Breast epithelium (tissue), 4 donors: ENCODE measurements at places on chromosomes 13 and 19. TPM values are rescaled to one million over a fixed set of nuclear protein-coding genes. Genes with fewer than 3 reads are reported as not detected.
A peak's percentile ranks its signal among the peaks of the same experiment; 100 is the strongest.

GRCh38 chr13:102141625-102142472 lies 260.0 kb downstream of the FGF14 start:
- DNase-seq = no peak

Gene PLA2G4C
- total RNA-seq = 2.6 TPM

- DNase-seq = no peak
Observed at GRCh38 chr13:102195566-102196462, 206.0 kb downstream of the FGF14 start.

Gene COMP
- 1.0 TPM for total RNA-seq

- DNase-seq = no peak
Observed at GRCh38 chr19:54026656-54027055, 35.2 kb downstream of the CACNG6 start.

Gene MATK
- 5.2 TPM for total RNA-seq

Gene ZNF569
- 6.9 TPM for total RNA-seq

Gene TTYH1
- 0.48 TPM for total RNA-seq

DNA sequence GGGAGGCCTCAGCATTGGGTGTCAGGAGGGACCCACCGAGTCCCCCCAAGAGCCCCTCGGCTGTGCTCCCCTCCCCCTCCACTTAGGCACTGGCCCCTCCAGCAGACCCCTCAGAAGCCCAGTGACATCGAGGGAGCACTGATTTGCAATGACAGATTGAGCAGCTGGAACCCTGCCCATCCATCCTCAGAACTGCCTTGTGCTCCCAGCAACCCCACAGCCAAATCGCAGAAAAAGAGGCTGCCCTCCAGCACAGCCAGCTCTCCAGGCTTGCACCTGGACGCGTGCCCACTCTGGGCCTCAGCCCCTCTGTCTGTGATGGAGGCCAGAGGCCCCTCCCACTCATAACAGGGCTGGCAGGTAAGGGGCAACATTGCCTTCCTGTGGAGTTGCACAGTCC lies 123.2 kb upstream of the VSTM2B start:
- no peak for DNase-seq

GRCh38 chr13:87093399-87093798 lies 577.8 kb upstream of the SLITRK5 start:
- DNase-seq = no peak

DNA sequence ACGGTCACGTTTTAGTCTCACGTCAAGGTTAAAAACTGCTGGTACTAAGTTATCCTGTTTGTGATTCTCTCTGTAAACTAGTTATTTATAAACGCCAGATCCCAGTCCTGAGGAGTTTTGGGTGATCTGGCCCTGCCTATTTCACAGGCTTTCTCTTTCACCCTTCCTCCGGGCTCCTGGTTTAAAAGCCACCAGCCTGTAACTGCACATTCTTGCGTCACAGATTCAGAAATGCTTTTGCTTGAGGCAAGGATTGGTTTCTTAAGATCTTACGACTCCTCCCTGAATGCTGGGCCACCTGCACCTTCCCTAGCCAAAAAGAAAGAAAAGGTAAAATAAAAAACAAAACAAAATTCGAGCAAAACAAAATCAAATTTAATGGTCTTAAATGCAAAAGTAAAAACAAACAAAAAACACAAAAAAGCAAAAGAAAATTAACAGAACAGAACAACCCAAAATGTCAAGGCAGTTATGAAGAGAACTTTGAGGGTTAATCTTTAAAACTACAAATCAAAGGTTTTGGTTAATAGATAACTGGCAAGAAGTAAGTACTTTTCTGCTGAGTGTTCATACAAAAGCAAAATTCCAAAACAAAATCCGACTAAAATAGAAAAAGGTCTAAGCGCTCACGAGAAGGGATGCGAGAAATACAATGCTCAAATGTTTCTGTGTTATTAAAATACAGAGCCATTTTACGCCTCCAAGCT lies 18.6 kb upstream of the TIMM44 start:
- no peak for DNase-seq

Gene FFAR2
- total RNA-seq = not detected

Gene LILRB3
- 11.5 TPM for total RNA-seq

Gene APOC4
- not detected for total RNA-seq

GRCh38 chr13:105960326-105960725 lies 575.1 kb downstream of the EFNB2 start:
- no peak for DNase-seq

Gene ZNF132
- 3.5 TPM for total RNA-seq

DNA sequence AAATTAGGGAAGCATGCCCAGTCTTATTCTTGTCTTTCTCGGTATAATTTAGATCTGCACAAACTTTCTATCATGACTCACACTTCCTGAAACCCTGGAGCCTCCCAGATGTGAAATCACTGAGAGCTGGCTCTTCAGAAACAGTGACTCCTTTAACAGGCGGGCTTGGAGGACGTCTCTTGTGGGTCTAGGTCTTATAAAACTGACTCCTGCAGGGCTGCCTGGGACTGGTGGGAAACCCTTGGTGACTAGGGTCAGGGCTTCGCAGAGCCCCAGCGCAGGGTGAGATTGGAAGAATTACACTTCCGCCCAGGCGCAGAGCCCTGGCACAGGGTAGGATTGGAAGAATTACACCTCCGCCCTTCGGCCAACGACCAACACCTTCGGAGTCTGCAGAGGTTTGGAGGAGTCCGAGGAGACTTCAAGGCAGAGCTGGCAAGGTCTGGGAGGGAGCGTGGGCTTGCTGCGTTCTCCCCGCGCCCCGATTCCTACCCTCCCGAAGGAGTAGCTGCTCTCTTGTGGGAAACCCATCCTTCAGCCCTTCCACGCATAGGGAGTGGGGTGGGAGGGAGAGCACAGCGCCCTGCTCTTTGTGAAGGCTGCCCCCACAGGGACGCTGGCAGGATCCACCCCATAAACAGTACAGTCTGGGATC lies 43.4 kb upstream of the MAP3K10 start:
- no peak for DNase-seq

GRCh38 chr19:2255982-2256685 lies at the start of gene JSRP1:
Gene JSRP1, minus strand, starts transcription at chr19:2256417. Its CDS starts 1,103 bp downstream, at chr19:2255314.
- DNase-seq = no peak

GRCh38 chr13:50129706-50130122 lies 114.5 kb downstream of the KCNRG start:
- DNase-seq = no peak

DNA sequence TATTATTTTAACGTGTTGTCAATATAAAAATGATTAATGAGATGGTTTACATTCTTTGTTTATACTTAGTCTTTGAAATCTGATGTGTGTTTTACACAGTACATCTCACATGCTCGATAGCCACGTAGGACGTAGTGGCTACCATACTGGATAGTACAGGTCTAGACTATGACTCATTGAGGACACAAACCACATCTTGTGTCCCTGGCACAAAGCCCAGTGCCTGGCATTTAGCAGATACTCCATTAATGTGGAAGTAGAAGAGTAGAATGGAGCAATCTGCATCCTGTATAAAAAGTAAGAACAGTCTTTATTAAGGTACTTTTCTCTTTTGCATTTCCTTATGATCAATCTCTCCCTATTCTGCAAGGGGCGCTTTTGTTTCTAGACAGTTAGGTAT lies 49.0 kb upstream of the FRY start:
- peak; percentile 85 for DNase-seq

- peak; percentile 86 for DNase-seq
Observed at GRCh38 chr19:13839130-13839937, 37.6 kb upstream of the NANOS3 start.

Gene FSD1
- not detected for total RNA-seq

GRCh38 chr13:99630269-99630898 lies 129.1 kb downstream of the TM9SF2 start:
- DNase-seq = no peak

- no peak for DNase-seq
Observed at GRCh38 chr19:1935484-1936208, 5.3 kb upstream of the CSNK1G2 start.

DNA sequence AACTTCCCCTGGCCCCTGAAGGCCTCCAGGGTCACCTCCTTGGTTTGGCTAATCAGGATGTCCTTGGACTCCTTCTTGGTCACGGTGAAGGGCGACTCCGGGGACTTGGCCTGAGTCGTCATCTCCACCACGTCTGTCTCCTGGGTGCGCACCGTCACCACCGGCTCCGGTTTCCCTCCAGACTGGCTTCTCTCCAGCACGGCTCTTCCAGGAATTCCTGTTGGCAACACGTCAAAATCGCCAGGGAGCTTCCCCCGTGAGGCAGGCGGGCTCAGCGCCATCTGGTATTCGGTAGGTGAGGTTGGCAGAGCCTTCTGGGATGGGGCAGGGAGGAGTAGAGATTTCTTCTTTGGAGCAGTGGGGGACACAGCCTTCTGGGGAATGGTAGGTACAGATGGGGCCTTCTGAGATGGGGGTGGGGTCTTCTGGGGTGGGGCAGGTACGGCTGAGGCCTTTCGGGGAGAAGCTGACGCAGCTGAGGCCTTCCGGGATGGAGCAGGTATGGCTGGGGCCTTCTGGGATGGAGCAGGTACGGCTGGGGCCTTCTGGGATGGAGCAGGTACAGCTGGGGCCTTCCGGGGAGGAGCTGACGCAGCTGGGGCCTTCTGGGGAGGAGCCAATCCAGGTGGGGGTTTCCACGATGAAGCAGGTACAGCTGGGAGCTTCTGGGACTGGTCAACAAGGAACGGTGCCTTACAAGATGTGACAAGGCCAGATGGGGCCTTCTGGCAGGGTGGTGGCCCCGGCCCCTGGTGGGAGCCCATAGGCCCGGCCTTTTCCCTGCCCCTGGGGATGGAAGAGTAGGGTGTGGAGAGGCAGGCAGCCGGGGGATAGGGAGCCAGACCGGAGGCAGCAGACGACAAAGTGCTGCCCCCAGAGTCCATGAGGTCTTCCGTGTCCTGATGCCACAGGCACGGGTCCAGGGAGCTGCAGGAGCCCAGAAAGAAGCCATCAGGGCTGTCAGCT lies 3.8 kb downstream of the GARIN5B start:
- DNase-seq = no peak

Gene ZNF738
- 9.5 TPM for total RNA-seq

DNA sequence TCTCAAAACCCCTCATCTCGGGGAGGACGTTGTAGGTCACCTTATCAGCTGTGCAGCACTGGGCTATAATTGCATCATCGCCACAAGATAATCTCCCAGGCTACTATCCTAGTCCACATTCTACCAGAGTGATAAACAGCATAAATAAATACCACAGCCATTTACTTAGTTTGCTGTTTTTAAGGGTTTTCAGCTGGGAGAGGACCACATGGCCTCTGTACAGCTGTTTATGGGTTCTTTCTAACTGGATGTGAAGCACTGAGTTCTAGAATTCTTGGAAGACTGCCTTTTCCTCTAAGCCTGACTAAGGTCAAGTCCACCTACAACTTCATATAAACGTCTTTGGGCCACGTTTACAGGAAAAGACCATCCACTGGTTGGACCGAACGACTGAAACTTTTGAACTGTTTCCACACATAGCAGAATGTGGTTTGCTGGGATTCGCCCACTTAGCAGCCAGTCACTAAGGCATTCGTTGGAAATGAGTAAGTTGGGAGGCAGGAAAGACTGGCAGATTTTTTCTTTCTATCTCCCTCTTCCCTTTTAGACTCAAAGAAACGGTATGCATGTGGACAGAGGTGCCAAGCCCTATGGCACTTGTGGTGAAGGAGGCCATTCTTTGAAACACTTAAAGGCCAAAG lies 752.5 kb upstream of the SGCG start:
- peak; percentile 21 for DNase-seq

Gene SLC27A5
- total RNA-seq = 4.7 TPM

- no peak for DNase-seq
Observed at GRCh38 chr19:1839658-1840540, 8.4 kb downstream of the REXO1 start.

GRCh38 chr13:34040863-34041262 lies 222.9 kb downstream of the RFC3 start:
- no peak for DNase-seq

GRCh38 chr19:12778017-12778904 lies 2.9 kb upstream of the HOOK2 start:
- DNase-seq = peak; percentile 85

DNA sequence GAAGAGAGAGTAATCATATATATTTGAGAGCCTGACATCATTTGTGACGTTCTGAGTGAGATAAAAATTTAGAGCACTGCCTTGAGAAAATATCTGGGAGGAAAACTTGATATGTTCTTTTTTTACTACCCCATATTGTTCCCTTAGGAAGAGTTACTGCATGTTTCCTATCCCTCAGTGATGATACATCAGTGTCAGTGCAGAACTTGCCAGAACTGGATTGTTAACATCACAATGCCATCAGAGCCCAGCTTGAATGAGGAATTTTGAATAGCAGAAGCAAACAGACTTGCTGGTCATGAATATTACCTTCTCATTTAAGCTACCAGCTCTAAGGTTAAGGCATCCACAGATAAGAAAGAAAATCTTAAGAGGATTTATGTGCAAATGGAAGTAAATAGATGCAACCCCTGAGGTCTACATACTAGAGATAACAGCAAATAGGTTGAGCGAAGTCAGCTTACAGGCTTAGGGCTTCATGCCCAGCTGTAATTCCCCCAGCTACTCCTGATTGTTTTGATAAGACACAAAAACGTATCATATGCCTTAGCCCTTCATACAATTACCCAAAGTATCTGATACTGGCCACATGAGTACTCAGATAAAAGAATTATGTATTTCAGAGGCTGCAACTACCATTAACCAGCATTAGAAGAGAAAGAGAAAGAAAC lies 313.7 kb upstream of the ATXN8OS start:
- no peak for DNase-seq

DNA sequence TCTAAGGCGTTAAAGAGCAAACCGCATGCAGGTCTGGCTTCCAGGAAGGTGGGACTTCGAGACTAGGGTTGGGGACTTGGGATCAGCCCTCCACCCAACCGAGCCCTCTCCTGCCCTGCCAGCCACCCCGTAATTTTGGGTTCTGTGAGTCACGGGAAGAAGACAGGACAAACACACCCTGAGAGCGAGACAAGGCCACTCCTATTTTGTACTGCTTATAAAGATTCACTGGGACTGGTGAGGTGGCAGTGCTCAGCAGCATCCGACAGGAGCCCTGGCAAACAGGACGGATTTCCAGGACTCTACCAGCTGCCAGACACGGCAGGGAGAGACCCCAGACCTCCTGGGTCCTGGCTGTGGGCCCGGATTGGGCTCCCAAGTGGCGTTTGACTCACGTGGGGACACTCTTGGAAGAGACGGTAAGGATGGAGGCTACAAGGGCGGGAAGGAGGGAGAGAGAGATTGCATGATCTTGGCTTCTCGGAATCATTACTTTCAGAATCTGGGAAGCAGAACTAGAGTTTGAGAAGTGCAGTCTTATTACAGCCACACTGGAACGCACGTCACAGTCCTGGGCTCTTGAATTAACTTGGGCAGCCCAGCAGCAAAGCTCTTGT lies at the start of gene C5AR2:
TSS of gene C5AR2 (plus strand) at position 245 of the 617 bp plus-strand sequence. CDS start 8,625 bp downstream, outside the sequence.
- no peak for DNase-seq
